CD4-positive, alpha-beta T cell (primary cell): ENCODE measurements at places on chromosomes 7 and 10.

DNA sequence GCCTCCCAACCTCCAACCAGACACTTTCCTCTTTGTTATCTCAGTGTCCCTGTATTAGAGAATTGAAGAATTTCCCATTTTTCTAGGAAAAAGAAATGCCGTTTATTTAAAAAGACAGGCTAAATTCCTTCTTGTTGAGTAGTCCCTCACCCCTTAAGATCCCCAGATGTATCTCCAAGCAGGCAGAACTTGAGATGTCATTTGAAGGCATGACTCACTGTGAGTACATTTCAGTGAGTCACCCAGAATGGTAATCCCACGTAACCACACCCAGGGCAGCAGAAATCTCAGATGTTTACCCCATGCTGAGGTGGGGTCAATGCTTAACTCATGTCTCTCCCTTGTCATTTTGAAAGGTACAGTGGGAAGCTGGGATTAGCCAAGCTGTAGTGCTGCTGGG is 4.4 kb downstream of the ZNF655 start:
- H3K4me1 ChIP-seq: peaks cover 25% of the 10 kb centered on the region
- DNase-seq: no peak
- H3K36me3 ChIP-seq: peaks cover 62% of the 10 kb centered on the region
- no peak overlapping the region for H3K27ac ChIP-seq

DNA sequence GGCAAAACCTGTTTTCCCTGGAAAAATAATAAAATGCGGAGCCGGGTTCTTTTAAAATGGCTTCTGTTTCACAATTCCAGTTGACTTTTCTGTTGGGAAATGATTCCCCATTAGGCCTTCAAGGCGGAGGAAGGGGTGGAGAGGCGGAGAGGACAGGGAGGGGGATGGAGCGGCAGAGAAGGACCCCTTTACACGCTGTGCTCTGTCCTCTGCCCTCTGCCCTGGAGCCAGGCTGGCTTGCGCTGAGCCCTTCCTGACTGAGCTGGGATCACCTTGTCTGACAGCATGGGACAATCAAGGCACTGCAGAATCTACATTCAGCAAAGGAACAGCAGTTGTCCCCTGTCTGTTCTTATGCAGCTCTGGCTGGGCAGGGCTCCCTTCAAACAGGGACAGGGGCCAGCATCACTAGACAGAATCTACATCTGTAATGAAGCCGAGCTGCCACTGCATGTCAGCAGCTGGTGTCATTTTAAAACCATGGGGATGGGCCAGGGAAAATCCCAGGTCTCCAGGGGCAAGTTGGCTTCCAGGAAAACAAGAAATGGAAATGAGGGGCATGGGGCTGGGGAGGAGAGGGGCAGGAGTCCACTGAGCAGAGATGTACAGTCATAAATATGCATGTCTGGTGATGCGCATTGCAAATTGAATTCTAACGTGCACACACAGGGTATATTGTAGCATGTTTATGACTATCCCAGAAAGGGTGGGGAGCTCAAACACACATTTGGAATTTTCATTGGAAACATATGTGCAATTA is 120.0 kb downstream of the MKX start:
- no peaks in the 10 kb centered on the region for H3K4me1 ChIP-seq
- peaks cover 17% of the 10 kb centered on the region for H3K27me3 ChIP-seq
- H3K27ac ChIP-seq: no peak overlapping the region
- no peaks in the 10 kb centered on the region for H3K36me3 ChIP-seq
- no peak overlapping the region for H3K4me3 ChIP-seq

DNA sequence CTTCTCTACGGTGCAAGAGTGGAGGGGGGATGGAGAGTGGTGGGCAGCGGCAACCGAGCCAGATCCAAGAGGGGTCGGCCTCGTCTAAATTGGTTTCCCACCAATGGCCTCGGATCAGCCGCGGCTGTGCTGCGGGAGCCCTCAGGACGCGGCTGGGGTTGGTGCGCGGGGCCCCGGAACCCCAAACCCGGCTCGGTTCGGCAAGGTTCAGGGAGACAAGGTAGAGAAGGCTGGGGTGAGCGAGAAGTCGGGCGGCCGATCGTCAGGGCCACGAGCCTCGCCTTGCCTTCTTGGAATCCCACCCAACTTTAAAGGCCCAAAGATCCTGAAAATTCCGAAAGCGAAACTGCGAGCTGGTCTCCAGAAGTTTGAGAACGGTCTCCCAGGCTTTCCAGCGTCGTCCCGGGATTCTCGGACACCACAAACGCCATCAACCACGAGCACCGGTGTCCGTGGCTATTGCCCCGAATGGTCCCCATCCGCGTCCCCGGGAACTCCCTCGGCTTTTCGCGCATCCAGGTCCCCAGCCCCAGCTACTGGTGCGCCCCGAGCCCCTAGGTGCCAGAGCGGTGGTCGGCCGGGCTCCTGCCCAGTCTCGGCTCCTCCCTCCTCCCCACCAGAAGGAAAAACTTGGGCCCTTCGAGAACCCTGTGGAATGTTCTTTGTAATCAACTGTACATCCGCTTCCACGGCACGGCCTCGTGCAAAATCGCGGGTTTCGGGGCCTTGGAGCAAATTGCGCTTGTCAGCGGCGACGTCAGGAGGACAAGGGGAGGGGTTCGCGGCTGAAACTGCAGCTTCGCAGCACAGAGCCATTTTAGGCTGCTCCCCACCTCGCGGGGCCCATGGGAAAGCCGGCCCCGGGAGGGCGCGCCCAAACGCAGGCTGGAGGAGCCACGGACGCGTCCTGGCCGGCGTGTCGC is 3.2 kb downstream of the SFMBT2 start:
- DNase-seq: peak; percentile 71
- H3K4me1 ChIP-seq: peaks cover 45% of the 10 kb centered on the region
- no peak overlapping the region for H3K27ac ChIP-seq
- H3K27me3 ChIP-seq: peaks cover 4% of the 10 kb centered on the region
- H3K4me3 ChIP-seq: peak overlapping the region; percentile 84

DNA sequence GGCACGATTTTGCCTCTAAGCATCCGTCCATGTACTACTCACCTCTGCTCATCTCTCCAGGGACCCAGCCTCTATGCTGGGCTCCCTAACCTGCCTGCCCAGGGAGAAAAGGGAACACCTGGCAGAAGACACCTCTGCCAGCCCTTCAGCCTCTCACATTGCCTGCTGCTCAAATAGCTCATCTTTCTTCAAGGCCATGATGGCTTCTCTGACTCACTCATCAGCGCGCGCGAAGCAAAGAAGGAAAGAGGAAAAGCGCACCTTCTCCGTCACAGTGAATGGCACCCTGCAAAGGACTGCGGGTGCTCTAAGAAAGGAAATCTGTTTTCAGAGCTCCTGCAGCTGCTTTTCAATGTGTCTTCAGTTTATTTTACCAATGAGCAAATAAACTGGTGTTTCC is 174.0 kb downstream of the PRKAG2 start:
- peaks cover 7% of the 10 kb centered on the region for H3K4me1 ChIP-seq
- no peak overlapping the region for H3K27ac ChIP-seq
- DNase-seq: no peak

DNA sequence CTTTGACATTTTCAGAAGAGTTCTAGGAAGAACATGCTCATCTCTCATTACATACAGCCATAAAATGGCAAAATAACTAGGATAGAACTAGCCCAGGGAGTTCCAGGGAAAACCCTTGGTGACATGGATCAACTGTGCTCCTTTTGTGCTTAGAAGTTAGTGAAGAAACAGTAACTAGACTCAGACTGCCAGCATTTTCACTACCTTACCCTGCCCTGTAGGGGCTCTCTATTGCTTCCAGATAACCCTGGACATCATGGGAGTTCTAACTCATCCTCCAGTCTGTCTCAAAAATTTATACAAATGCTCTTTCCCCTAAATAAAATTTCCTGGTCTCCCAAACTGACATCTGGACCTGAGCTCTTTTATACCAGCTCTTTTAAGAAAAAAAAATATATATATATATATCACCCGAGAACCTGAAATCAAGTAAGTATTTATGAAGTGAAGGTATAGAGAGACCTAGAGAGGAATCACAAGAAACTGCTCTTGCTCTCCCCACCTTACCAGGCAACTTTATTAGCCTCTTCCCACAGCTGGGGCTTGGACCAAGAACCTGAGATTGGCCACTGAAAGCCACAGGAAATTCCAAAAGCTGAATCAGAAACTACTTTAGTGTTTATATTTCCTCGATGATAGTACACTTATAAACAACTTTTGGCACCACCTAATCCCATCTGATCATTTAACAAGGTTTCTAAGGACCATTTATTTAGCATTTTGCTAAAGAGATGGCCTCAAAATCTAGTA is 101.4 kb downstream of the RELN start:
- no peak overlapping the region for H3K4me3 ChIP-seq
- no peak for DNase-seq
- H3K4me1 ChIP-seq: no peaks in the 10 kb centered on the region
- no peaks in the 10 kb centered on the region for H3K27me3 ChIP-seq
- no peaks in the 10 kb centered on the region for H3K36me3 ChIP-seq

- H3K4me3 ChIP-seq: no peak overlapping the region
- DNase-seq: no peak
- H3K36me3 ChIP-seq: no peaks in the 10 kb centered on the region
Measured at GRCh38 chr10:133158756-133159610, 1.0 kb upstream of the KNDC1 start.

DNA sequence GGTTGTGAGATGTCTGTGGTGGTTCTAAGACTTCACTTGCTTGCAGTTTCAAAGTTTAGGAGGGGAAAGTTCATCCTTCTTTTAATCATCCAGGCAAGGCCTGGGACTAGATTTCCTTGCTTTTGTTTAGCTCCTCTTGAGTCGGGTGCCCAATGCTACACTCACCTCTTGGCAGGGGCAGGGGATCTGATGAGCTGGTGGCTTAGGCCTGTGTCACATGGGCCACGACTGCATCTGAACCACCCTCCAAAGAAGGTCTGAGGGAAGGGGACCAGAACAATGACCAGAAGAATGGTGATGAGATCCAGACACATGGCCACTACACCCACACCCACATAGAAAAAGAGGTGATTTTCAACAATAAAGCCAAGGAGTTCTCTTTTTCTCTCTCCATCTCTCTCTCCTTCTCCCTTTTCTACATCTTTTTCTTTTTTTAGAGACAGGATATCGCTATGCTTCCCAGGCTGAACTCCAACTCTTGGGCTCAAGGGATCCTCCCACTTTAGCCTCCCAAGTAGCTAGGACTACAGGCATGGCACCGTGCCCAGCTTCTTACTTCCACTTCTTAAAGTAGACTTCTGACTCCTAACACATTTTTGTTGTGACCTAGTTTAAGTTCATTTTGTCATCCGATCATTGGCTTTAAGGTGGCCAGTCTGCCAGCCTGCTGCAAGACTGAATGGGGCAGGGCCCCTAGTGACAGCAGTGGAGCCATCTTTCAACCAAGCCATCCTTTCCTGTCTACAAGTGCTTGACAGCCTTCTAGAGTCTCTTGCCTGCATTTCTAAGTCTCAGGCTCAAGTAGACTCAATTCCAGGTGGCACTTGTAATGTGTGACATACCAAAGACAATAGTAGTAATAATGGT is 350.9 kb downstream of the RNLS start:
- H3K4me3 ChIP-seq: no peak overlapping the region
- DNase-seq: no peak
- no peak overlapping the region for H3K27ac ChIP-seq
- no peaks in the 10 kb centered on the region for H3K4me1 ChIP-seq
- no peaks in the 10 kb centered on the region for H3K27me3 ChIP-seq

DNA sequence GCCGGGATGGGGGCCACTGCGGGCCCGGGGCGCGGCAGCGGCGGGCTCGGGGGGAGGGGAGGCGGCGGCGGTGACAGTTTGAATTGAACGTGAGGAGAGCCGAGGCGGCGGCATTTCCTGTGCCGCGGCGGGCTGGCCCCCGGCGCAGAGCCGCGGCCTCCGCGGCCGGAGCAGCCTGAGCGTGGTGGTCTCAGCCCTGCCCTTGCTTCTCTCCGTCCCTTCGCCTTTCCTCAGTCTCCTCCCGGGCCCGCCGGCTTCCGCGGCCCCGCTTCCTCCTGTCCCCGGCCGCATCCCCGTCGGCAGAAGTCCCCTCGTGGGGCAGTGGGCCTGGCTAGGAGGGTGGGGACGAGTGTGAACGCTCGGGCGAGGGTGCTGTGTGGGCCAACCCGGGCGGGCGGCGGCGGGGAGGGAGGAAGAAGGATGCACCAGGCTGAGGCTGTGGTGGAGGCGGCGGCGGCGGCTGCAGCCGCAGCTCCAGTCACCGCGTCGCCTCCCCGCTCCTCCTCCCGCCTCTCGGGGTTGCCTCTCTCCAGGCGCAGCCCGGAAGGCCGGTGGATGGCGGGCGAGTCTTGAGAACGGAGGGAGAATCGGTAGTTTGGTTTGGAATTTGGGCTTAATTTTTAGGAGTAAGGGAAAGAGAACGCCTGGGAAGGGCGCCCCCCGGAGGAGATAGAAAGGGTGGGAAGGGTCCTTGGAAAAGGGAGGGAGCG is 690 bp downstream of the SEPTIN7 start:
- DNase-seq: peak; percentile 63
- peaks cover 21% of the 10 kb centered on the region for H3K4me1 ChIP-seq
- no peaks in the 10 kb centered on the region for H3K27me3 ChIP-seq
- H3K27ac ChIP-seq: peak overlapping the region; percentile 99

GRCh38 chr7:170551-171363 is 21.6 kb upstream of the FAM20C start:
- no peaks in the 10 kb centered on the region for H3K36me3 ChIP-seq
- no peak overlapping the region for H3K4me3 ChIP-seq
- H3K4me1 ChIP-seq: no peaks in the 10 kb centered on the region
- H3K27me3 ChIP-seq: peaks cover 4% of the 10 kb centered on the region
- H3K27ac ChIP-seq: no peak overlapping the region
- no peak for DNase-seq

GRCh38 chr7:132386201-132386681 is 190.0 kb downstream of the PLXNA4 start:
- no peak overlapping the region for H3K4me3 ChIP-seq
- no peak for DNase-seq
- H3K27ac ChIP-seq: no peak overlapping the region
- no peaks in the 10 kb centered on the region for H3K4me1 ChIP-seq
- H3K36me3 ChIP-seq: no peaks in the 10 kb centered on the region
- H3K27me3 ChIP-seq: no peaks in the 10 kb centered on the region

DNA sequence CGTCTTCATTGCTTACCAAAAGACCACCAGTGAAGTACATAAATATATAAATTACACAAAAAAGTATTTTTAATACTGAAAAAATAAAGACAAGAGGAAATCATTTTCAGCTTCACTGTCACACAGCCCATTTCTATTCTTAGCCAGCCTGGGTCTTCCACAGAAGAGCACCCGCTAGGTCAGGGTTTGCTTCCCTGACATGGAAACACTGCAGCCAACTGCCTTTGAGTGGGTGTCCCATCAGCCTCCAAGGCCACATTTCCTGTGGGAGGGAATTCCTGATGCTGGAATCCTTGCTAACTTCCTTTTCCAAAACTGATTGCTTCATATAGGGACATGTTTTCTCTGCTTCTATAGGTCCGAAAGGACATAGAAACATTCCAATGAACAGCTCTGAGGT is 137.8 kb upstream of the CAV2 start:
- H3K36me3 ChIP-seq: no peaks in the 10 kb centered on the region
- no peaks in the 10 kb centered on the region for H3K4me1 ChIP-seq
- no peaks in the 10 kb centered on the region for H3K27me3 ChIP-seq

GRCh38 chr7:116812860-116813259 is 49.5 kb upstream of the CAPZA2 start:
- H3K36me3 ChIP-seq: no peaks in the 10 kb centered on the region
- H3K27me3 ChIP-seq: no peaks in the 10 kb centered on the region
- H3K4me1 ChIP-seq: no peaks in the 10 kb centered on the region
- no peak overlapping the region for H3K4me3 ChIP-seq
- DNase-seq: no peak
- no peak overlapping the region for H3K27ac ChIP-seq

GRCh38 chr10:30029872-30030256 is 29.5 kb downstream of the JCAD start:
- H3K4me1 ChIP-seq: peaks cover 40% of the 10 kb centered on the region
- peaks cover 49% of the 10 kb centered on the region for H3K27me3 ChIP-seq
- no peak overlapping the region for H3K27ac ChIP-seq
- H3K36me3 ChIP-seq: no peaks in the 10 kb centered on the region
- DNase-seq: no peak
- no peak overlapping the region for H3K4me3 ChIP-seq
